Activated CD4-positive, alpha-beta memory T cell treated with anti-CD3 and anti-CD28 coated beads, Interleukin-2, amount 10 ng/mL, durations not matched to agents 7 days and 5 days (primary cell): ENCODE measurements at places on chromosomes 6 and 20. TPM values are rescaled to one million over a fixed set of nuclear protein-coding genes. Genes with fewer than 3 reads are reported as not detected.

Gene ME1
- total RNA-seq = 0.10 TPM

Gene IL20RA
- total RNA-seq = not detected

Gene TSPO2
- total RNA-seq = not detected

GRCh38 chr20:51507216-51508036 lies 35.1 kb downstream of the NFATC2 start:
- DNase-seq = no peak

GRCh38 chr6:122692175-122692598 lies 82.0 kb downstream of the PKIB start:
- DNase-seq = no peak

Gene PERP
- 19.0 TPM for total RNA-seq

DNA sequence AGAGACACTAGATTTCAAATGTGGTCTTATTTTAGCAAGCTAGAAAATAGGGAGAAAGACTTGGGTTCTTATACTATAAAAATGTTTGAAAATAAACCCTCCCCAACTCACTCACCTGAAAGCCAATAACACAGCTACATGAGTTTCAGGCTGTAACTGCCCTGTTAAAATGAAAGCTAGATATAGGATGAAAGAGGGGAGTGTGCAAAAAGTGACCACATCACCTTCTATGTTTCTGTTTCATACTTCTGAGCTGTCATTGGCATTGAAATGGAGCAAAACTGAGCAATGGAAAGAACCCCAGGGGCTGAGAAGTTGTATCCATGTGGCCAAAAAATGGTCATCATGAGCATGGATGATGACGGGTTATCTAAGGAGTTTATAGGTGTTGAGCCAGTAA lies 148.1 kb upstream of the TENT5A start:
- no peak for DNase-seq

- DNase-seq = no peak
These were observed 36.8 kb upstream of the L3MBTL3 start for GRCh38 chr6:129981598-129981997.

Gene DEFB132
- total RNA-seq = not detected

GRCh38 chr6:3340358-3340802 lies 81.6 kb downstream of the PSMG4 start:
- no peak for DNase-seq

DNA sequence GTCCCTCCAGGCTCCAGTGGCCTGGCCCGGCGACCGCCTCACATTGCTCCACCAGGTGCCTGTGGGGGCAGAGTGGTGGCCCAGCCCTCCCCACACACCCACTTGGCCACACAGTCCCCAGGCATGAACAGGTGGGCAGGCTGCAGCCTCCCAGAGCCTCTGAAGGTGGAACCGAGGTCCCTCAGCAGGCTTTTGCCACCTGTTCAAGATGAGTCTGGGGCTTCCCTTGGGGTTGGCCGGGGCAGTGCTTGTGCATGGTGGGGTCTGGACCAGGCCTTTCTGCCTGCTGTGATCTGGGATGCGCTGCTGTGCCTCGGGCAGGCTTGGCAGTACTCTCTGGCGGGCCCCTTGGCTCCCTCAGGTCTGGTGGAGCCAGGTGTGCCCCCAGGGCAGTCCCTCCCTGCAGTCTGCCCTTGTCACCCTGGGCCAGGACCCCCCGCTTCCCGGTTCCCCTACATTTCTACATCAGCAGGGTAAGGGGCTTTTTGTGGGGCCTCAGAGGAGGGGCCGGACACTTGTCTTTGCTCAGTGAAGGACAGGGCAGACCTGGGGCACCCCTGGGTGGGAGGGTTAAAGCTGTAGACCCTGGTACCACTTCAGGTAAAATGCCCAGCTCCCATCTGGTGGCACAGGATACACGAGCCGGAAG lies 2.7 kb upstream of the COL9A3 start:
- DNase-seq = no peak
